MCF 10A (cell line): ENCODE measurements at places on chromosomes 16 and 17. TPM values are rescaled to one million over a fixed set of nuclear protein-coding genes. Genes with fewer than 3 reads are reported as not detected.

DNA sequence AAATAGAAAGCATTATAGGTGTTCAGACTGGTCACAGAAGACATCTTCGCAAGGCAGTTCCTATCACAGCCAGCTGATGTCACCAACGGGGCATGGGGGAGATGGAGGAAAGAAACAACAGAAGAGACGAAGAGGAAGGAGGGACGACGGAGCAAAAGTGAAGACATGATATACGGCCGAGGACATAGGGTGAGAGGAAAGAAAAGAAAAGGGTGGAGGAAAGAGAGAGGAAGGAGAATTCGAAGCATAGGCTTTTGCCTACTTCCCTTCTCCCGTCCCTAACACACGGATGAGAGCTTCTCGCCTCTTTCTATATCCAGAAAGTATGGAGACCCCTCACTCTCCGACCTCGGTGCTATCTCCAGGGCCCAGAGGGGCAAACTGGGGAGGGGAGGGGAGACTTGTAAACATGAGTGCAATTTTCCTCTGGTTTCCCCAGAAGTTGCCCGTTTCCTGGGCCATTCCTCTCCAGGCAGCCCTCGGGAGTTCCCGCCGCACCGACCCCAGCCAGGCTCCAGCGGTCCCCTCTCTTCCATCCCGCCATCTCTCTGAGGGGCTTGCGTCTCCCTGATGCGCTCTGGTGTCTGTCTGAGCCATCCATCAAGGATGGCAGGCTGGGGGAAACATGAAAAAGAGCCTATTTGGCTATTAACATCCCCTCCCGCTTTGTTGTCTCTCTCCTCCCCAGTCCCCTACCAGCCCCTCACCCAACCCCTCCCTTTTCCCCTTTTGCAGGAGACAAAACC lies 26.0 kb downstream of the COPZ2 start:
- DNase-seq: peak; percentile 39

GRCh38 chr17:17491546-17491988 lies 4.6 kb downstream of the RASD1 start:
- DNase-seq: no peak

- DNase-seq: peak; percentile 43
Observed at GRCh38 chr16:71746442-71747046, 22.0 kb upstream of the PHLPP2 start.

- DNase-seq: no peak
Observed at GRCh38 chr16:86122681-86123342, 223.8 kb downstream of the IRF8 start.

DNA sequence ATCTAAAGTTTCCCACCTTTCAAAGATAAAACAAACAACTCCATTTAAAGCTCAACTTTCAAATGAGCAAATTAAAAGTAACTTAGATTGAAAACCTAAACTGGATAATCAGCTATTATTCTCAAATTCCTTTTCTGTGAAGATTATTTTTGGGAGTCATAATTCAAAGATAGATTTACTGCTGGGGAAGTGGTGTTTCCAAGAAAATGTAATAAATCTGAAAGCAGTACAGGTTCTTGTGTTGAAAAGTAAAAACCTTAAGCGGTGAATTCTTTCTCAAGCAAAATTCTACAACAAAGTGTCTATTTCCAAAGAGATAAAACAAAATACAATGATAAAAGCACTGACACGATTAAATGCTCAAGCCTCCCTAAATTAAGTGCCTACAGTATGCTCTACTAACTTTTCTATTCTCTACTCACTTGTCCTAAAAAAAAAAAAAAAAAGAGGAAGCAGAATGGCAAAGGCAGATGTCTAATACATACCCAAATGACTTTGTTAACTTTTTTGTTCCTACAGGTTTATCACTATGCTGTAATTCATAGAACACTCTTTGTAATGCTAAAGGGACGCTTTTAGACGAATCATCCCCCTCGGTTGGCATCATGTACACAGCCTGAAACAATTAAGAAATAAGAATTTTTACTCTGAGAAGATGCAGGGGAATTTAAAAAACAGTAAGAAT lies 34.5 kb downstream of the LITAFD start:
- DNase-seq: no peak

- no peak for DNase-seq
Observed at GRCh38 chr16:23452221-23452571, 793 bp downstream of the COG7 start.

- DNase-seq: no peak
Observed at GRCh38 chr16:88697831-88698615, 8.2 kb downstream of the RNF166 start.

GRCh38 chr16:67964477-67965131 lies 3.8 kb downstream of the SLC12A4 start:
- DNase-seq: no peak

GRCh38 chr17:16929035-16929680 lies 42.8 kb downstream of the TNFRSF13B start:
- no peak for DNase-seq

- DNase-seq: no peak
Observed at GRCh38 chr17:73200476-73200875, 7.6 kb downstream of the COG1 start.

The P2RX1 gene
- total RNA-seq: not detected in 2 replicates

The TTLL6 gene
- not detected in 2 replicates for total RNA-seq

The SSTR5 gene
- total RNA-seq: not detected in 2 replicates

The RUNDC3A gene
- total RNA-seq: 0.28 and 1.0 TPM in 2 replicates
